Activated T-cell treated with anti-CD3 and anti-CD28 coated beads, Interleukin-2, amount 50 U/mL, for 72 hours (primary cell): ENCODE measurements at places on chromosomes 6 and 20.

DNA sequence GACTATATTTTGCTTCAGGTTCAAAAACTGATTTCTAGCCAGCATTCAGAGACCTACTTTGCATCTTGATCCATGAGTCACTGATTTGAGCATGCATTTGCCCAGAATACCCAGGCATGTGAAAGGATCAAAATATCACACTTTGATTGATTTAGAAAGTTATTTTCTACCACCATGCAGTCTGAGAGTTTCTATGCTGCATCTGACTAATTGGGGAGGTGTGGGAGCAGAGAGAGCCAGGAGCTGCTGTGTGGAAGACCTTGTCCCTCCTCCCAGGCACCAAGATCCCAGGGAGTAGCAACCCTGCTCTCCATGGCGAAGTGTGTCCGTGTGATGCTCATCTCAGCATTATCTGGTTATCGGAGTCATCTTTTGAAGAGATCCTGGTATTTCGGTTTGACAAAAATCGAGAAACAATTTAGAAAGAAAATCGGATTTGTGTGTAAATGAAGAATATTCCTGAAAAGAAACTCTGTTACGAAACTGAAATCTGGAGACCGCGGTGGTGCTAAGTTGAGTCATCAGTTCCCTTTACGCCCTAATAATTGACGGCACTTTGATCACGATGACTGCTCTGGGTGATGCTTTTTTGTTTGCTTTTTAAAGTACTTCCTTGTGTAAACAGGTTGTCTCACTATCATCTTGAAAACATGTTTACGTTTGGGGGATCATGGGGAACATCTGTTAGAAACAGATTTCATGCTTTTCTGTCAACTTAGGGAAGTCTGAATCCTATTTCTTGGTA is 193.4 kb downstream of the BACH2 start:
- DNase-seq = peak; percentile 46

GRCh38 chr6:75621846-75622245 is 20.2 kb downstream of the SENP6 start:
- DNase-seq = no peak

GRCh38 chr6:340991-341827 is 48.9 kb downstream of the DUSP22 start:
- DNase-seq = no peak

DNA sequence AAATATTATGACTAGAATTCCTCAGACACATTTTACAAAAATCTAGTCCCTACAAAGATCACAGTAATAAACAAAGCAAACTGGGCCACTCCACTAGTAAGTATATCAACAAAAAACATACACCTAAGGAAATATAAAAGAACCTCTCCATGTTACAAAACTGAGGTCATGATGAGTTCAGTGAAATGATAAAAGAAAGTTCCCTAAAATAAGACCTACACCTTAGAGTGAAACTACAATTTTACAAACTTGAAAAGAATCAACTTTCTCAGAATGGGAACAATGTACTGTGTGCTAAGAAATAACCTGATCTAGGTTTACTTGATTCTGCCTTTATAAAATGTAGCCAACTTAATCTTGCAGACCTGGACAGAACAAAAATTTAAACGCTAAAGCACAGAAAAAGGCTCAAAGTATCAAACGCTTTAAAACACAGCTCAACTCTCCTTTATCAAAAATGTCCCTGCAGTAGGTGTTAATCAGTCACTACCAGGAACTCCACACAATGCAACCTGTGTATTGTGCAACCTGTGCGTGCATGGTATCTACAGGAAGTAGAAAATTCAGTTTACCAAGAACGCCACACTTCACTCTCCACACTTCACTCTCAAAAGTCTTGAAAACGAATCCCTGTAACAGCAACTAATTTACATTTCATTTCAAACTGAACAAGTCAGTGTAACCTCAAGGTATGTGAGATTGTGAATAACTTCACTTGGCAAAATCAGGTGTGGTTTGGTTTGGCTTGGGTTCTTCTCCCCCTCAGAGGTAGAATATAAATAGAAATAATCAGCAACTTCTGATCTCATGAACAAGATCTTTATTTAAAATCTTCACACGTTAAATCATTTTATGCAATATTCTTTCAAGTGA is 1.8 kb downstream of the RALGAPA2 start:
- DNase-seq = peak; percentile 31
